ENCODE measurements at places on chromosomes 4 and X.

DNA sequence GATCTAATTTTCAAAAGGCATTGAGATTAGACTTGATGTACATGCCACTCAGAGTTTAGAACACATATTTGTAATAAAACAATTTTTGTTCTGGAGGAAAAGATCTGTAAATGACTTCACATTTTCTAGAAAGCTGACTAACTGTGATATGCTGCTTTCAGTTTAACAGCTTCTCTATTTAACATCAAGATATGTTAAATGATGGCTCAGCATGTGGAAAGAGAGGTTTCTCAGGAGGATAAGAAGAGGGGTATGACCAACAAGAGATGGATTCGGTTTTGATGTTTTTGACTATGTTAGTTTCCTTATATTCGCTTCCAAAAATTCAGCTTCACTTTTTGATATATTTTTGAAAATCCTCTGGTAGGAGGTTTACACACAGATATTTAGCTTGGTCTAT lies 698.7 kb downstream of the GLUD2 start:
- no peak for DNase-seq

DNA sequence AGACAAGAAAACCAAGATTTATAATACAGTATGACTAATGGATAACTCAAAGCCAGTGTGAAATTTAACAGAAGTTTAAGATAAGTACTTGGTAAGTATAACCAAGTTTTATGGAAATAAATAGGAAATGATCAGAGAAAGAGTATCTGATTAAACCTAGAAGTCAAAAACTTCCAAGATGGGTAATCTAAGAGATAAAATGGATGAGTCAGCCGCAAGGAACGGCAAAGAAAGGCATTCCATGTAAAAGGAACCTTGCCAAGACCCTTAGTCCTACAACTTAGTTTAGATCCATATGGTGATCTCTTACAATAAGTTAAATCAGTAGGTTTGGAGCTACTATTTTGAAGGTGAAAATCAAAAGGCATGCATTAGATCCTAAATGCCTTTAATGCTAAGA lies 34.8 kb downstream of the LIN54 start:
- DNase-seq = no peak

- DNase-seq = no peak
Measured at GRCh38 chrX:49249071-49249470, 13.8 kb downstream of the CCDC22 start.

GRCh38 chr4:145446184-145446583 lies 35.5 kb upstream of the SMAD1 start:
- no peak for DNase-seq

DNA sequence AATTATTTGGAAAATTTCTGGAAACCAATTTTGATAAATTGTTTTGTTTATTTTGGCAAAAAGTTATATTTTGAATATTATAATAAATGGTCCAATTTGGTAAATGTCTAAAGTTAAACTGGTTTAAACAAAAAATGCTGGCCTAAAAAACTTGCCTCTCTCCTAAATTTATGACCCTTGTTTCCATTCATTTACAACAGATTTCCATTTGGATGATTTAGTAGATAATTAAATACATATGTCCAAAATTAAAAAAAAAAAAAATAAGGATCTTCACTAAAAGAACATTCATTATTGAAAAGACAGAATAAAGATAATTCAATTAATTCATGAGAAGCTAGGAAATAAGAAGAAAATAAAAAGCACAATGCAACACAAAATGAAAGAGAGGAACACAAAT lies 449.5 kb downstream of the SPRY1 start:
- DNase-seq = no peak

- DNase-seq = no peak
Measured at GRCh38 chr4:127732623-127733328, 2.6 kb downstream of the SLC25A31 start.

DNA sequence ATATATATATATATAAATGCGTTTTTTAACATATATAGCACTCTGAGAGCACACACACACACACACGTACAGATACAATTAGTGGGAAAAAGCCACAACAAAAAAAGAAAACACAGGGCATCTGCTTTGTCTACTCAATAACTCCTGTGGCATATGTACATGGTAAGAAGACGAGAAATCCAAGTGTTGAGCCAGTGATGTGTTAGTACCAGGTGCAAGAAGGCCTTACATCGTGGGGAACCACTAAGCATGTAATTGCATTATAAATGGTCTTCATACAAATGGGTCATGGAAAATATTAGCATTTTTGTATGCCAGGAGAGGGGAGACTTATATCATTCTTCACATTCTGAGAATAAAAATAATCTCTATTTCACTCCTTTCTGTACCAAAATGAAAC lies 62.7 kb upstream of the FAM47B start:
- no peak for DNase-seq

- DNase-seq = no peak
Measured at GRCh38 chrX:114787061-114787460, 203.2 kb downstream of the HTR2C start.

- DNase-seq = no peak
Measured at GRCh38 chr4:96642490-96642889, 802.6 kb downstream of the PDHA2 start.

GRCh38 chr4:7435471-7436061 lies 836 bp upstream of the PSAPL1 start:
- DNase-seq = no peak

GRCh38 chr4:159343116-159343515 lies 240.2 kb downstream of the RAPGEF2 start:
- no peak for DNase-seq

GRCh38 chrX:136735601-136736000 lies 45.1 kb downstream of the ARHGEF6 start:
- DNase-seq = no peak

DNA sequence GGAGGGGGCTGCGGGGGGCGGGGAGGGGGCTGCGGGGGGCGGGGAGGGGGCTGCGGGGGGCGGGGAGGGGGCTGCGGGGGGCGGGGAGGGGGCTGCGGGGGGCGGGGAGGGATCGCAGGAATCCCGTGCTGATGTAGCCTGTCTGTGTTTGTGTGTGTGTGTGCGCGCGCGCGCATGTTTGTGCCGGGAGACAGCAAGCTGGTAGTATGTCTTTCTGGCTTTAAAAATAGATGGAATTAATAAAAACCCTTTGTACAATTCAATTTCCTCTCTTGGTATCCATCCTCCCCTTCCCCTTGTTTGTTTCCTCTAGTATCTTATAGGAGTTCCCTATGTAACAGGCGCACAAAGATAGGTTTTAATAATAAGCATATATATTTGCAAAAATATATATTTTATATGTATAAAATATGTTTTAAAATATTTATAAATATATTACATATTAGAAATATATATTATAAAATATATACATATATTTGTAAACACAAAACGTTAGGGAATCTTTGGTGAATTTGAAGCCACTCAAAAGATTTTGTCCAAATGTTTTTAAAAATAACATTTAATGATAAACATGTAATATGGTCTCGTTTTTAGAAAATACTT lies 782 bp downstream of the ARHGAP24 start:
- no peak for DNase-seq

DNA sequence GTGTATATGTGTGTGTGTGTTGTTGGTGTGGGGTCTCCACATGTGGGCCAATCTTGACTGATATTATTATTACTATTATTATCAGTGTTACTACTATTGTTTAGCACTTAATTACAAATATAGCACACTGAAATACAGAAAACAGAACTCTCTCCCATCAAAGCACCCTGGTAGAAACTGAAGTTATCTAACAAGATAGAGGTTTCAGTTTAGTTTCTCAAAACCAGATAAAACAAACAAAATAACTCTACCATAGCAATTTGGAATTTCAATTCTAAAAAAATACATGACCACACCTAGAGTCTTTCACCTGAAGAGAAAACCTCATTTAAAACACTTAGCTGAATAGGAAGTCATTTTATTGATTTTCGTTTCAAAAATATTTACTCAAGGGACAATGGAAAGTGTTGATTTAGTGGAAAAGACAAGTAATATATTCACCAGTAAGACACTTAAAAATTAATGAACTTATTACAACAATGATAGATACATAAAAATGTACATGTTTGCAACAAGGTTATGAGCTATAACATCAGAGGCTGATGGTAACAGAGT lies 252.3 kb downstream of the PDHA2 start:
- no peak for DNase-seq

DNA sequence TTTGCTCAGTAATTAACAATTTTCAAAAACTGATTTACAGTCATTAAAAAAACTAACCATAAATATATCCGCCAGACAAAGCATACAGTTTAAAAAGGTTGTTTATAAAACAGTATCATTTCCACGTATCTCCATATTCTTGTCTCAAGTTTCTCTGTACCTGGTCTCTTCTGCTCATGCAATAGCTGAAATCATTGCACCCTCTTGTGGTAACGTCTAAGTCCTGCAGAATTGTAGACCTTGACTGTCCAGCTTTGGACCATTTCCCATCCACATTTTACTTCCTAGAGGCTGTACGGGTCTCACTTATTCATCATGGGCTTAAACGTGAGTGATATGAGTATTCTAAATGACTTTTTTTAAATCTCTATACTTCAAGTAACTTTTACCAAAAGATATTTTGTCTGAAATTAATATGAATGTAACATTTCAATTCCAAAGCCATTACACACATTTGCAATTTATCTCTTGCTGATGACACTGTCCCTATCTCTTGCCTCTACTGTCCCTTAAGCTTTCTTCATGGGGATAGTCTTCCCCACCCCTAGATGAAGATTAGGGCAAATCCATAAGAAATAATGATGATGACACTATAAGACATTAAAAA lies 118.5 kb downstream of the BTC start:
- no peak for DNase-seq

- DNase-seq = peak; percentile 90
Measured at GRCh38 chrX:1481636-1482529, 29.2 kb upstream of the ASMTL start.

GRCh38 chrX:134693644-134694043 lies 35.4 kb upstream of the PLAC1 start:
- DNase-seq = no peak

DNA sequence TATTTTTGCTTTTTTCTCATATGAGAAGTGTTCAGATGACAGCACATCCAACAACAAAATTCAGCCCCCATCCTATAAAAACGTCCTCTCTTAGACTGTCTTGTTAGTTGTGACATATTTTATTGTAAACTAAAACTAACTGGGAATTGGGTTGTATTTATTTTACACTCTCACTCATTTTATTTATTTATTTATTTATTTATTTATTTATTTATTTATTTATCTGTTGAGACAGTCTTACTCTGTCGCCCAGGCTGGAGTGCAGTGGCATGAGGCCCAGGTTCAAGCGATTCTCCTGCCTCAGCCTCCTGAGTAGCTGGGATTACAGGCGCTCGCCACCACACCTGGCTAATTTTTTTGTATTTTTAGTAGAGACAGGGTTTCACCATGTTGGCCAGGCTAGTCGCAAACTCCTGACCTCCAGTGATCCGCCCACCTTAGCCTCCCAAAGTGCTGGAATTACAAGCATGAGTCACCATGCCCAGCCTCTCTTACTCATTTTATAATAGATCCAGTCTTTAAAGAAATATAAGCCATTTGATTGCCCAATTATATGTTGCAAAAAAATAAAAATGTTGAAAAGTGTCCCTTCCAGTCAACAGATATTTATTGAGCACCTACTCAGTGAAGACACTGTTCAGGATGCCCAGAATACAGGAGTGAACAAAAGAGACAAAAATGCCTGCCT lies 44.6 kb downstream of the PALLD start:
- DNase-seq = no peak

DNA sequence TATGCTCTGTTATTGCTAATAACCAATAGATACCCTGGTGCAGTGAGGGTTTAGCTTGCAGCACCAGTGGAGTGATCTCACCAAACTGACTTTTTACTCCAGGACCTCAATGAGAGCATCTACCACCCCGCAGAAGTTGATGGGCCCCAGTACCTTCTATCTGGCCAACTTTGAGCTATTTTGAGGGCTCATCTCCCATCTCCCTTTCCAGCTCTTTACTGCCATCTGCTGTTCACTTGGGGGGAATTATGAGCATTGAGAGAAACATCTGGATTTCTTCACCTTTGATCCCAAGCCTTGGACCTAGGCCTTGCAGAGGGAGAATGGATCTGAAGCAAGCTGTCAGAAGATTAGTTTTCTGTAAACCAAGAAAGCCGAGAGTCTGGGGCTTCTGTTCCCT lies 143.6 kb downstream of the TMEM164 start:
- no peak for DNase-seq

DNA sequence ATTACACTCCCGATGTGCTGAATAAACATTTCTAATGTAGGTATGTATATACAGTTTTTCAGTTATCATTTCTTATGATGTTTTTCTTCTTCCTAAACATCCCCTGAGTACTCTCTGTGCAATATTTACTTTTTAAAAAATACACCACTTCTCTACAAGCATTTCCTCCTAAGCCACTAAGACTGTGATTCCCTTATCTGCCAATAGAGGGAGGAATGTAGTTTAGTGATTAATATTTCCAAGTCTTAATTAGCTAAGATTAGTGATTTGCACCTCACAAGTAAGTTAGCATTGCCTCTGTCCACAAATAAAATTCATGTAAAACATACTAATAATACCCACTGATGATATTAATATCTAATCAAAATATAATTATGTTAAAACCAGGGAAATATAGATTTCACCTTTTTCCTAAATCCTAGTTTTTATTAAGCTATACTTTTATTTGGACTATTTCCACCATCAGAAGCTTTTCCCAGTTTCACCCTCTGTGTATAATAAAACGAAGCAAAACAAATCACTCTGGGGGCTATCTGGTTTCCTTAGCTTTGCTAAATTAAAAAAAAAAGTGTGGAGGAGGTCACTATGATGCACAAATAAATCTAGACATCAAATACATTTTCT lies 909.1 kb downstream of the FAT4 start:
- no peak for DNase-seq

DNA sequence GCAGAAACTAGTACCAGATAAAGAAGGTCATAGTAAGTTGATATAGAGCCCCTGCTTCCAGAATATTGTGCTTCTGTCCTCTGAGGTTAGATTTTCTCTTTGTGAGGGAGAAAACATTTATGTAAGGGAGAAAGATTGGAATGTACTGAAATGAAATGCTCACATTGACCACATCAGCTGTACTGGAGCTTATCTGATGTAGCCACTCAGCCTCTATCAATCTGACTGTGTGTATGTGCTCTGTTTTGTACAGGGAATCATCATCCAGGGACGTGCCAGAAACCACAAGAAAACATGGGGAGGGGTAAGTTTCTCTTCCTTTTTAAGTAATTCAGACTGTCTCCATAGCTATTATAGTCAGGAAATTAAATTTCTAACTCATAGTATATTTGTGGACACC lies 56.8 kb downstream of the PRRG1 start:
- no peak for DNase-seq

DNA sequence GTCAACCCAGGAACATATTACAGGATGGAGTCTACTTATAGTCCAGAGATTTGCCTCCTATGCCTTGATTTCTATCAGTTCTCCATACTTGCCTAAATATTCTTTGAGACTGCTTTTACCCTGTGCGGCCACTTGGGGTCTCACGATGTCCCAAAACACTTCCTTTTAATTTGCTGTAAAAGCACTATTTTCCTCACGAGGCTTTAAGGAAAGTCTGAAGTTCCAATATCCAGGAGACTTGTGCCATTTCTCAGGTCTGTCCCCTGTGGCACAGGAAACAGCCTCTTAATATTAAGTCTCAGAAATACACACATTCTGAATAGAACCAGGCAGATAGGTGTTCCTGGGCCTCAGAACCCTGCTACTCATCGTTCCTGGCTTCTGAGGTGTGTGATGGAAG lies 142.9 kb downstream of the TMEM164 start:
- no peak for DNase-seq

Data from spleen (tissue), 13 donors.